ENCODE measurements at places on chromosomes 12 and 14.

DNA sequence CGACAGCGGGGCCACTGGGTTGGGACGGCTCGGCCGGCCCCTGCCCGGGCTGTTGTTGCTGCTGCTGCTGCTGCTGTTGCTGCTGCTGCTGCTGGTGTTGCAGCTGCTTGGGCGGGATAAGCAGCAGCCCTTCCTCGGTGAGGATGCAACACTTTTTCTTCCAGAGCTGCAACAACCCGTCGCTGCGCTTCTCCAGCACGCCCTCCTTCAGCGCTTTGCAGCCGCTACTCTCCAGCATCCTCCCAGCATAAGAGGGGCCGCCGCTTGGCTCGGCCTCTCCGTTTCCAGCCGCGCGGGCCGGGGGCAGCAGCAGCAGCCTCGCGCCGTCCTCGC is 529 bp downstream of the PHLDA1 start:
- DNase-seq = no peak

- no peak for DNase-seq
These were observed 36.6 kb upstream of the CHGA start for GRCh38 chr14:92886337-92886736.

- DNase-seq = no peak
These were observed 166.6 kb upstream of the RPL10L start for GRCh38 chr14:46818147-46818546.

DNA sequence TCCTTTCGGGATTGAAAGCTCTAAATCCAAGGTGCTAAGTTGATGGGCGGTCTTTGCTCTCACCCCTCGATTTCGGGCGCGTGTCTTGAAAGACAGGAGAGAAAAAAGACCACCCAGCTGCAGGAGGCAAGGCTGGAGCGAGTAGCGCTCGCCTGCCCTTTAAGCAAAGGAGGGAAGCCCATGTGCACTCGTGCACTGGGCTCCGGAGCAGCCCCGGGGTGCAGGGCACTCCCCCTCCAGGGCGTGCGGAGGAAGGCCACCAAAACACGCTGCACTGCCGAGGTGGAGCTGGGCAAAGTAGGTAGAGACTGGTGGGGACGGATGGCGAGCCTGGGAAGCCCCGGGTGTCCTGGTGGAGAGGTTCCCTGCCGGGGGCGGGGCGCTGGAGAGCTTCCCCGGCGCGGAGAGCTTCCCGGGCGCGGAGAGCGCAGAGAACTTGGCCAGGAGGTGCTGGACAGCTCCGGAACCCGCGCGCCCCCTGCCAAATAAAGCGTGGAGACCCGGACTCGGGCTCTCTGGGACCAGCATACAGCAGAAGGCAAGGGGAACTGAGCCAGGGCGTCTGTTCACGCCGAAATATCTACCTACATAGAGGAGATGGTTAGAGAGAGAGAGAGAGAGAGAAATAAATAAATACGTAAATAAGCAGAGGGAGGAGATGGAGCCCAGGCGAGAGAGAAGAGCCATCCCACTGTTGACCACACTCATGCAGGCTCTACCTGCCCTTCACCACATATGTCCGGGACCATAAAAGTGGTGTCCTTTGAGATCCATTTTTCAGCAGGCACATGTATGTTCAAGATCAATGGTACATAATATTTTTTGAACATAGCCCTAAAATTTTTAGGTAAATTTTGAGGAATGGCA is 662 bp upstream of the NELL2 start:
- no peak for DNase-seq

DNA sequence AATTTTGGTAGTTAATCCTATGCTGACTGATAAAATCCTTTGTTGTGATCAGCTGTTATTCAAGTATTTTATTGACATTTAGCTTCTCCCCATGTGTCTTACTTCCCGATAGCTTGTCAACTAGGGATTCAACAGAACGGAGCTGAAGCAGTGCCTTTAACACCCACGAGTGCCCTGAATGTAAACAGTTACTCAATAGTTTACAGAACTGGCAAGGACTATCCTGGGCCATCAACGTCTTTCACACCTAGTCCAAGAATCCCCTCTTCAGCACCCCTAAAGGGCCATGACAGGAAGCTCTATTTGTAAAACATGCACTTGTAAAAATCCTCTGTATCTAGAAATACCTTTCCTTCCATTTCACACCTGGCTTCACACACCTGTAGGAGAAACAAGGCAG is 45.3 kb downstream of the SETD3 start:
- DNase-seq = no peak
